ENCODE measurements at places on chromosomes 13 and 19.

- DNase-seq: no peak
These were observed 433.4 kb downstream of the SLITRK5 start for GRCh38 chr13:88104576-88104975.

DNA sequence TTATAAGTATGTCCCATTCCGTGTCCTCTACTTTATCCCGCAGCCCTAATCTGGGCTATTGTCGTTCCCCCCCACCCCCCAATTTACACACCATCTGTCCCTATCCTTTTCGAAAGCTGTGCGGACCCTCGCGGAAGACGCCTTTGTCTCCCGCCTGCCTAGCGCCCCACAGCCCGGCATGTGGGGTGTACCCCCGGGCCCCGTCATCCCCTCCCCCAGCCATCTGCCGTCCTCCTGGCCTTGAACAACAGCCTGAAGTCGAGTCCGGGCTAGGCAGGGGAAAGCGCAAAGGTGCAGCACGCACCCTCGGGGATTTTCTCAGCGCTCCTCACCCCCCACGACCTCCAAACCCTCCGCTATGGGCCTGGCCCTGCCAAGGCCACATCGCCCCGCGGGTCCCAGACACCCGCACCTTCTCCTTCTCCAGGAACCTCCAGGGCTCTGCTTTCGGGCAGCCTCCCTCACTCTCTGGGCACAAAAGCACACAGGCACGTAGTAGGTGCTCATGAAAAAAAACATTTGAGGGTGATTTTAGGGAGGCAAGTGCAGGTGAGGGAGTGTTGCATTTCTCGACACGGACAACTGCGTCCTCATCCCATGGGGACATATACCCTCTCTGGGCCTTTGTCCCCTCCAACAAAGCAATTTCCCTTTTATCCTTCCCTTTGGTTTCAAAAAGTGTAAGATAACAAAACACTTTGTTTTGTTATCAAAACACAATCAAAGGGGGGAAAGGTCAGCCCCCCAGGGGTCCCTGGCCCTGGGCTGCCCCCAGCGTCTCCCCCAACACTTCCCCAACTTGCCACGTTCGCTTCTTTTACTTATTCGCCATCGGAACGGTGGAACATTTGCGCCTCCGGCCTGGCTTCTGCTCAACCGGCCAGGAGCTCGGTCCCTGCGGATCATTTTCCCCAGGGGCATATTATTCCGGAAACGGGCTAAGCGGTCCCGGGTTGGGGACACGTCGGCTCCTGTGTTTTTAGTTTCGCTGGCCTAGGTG is 16.4 kb downstream of the CCDC124 start:
- DNase-seq: peak; percentile 43

- DNase-seq: peak; percentile 82
These were observed 7.1 kb upstream of the DPP9 start for GRCh38 chr19:4730740-4731171.

DNA sequence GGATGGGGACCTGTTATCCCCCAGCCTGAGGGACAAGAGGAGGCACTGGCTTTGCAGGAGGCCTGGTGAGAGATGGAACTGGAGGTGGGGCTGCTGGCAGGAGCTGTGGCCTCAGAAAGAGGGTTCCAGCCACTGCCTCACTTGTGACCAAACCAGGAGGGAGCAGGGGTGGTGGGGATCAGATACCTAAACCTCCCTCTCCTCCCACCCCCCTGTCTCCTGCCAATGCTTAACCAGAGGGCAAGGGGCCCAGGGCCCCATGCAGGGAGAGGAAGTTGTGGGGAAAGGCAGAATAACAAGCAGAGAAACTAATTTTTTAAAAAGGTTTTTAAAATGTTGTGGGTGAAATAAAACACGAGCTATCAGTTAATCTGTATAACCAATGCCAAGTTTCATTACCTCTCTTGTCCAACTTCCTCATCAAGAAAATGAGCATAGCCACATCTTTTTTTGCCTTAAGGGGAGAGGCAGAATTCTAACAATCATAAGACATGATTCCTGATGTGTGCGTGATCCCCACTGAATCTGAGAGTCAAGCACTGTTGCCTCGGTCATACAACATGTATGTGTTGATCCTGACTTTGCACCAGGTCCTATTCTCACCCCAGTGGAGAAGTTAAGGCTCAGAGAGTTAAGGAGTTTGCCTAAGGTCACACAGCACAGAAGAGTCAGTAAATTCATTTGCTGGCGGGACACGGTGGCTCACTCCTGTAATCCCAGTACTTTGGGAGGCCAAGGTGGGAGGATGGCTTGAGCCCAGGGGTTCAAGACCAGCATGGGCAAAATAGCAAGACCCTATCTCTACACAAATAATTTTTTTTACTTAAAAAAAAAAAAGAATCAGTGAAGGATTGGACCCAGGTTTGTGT is 12.9 kb downstream of the FXYD5 start:
- no peak for DNase-seq

GRCh38 chr19:13764821-13765394 is 586 bp downstream of the MRI1 start:
- DNase-seq: peak; percentile 62

GRCh38 chr13:46605076-46605824 is 52.3 kb downstream of the LRCH1 start:
- DNase-seq: no peak

GRCh38 chr19:51926426-51926783 is 867 bp upstream of the ZNF613 start:
- DNase-seq: no peak

DNA sequence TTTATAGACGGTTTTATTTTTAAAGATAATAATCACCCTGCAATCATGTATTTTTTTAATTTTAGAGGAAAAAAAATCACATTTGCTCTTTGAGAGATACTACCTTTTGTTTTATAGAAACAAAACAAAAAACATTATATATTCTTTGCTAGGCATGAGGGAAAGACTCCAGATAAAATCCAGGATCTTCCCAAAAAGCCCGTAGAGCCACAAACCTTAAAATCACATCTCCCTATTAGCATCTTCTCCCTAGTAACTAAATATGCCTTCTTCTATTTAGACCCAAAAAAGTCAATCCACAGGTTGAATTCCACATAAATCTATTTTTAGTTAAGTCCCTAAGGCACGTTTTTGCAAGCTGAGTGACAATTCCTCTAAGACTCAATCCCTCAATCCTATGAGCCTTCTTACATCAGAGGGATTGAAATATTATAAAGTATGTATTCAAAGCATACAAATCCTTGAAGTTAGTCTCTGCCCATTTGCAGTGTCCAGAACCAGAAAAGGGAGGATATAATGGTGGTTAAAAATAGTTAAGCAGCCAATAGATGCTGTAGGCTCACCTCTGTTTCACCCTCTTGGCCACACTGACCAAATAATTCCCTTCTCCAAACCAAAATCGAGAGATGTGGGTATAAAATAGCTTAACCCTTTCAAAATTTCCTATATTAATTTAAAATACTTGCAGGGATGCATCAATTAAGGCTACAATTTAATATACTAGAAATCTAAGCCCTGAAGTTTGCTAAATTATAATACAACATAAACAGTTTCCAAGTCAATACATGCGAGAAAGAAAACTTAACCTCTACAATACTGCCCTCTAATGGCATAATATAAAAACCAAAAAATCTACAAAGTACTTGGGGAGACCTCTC is 64.0 kb downstream of the SERP2 start:
- DNase-seq: no peak

DNA sequence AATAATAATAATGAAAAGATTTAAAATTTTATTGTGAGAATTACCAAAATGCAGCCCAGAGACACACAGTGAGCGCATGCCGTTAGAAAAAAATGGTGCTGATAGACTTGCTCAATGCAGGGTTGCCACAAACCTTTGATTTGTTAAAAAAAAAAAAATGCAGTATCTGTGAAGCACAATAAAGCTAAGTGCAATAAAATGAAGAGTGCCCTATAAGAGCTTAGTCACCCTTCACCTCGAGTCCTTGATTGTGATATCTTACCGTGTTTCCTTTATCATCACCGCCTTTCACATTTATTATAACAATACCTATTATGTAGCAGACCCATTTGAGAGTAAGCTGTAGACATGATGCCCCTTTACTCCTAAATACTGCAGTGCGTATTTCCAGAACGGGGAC is 83.2 kb downstream of the SLC6A16 start:
- no peak for DNase-seq

- peak; percentile 78 for DNase-seq
These were observed 144.5 kb upstream of the ZNF536 start for GRCh38 chr19:30227661-30228112.

DNA sequence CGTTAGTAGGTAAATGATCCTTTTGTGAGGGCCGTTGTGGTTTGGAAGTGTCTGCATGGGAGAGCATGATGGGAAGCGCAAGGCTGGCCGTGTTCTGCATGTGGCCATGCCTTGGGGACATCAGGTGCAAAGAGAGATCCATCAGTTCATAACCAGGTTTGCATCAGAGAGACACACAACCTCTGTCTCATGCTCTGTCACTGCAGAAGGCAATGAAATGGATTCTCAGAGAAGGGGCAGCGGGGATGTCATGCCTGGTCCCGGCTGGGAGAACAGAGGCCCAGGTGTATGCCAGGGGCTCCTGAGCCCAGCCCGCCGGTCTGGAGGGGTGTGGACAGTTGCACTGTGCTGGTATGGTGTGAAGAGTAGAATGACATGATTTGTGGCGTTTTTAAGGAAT is 60.2 kb downstream of the GGACT start:
- DNase-seq: no peak

DNA sequence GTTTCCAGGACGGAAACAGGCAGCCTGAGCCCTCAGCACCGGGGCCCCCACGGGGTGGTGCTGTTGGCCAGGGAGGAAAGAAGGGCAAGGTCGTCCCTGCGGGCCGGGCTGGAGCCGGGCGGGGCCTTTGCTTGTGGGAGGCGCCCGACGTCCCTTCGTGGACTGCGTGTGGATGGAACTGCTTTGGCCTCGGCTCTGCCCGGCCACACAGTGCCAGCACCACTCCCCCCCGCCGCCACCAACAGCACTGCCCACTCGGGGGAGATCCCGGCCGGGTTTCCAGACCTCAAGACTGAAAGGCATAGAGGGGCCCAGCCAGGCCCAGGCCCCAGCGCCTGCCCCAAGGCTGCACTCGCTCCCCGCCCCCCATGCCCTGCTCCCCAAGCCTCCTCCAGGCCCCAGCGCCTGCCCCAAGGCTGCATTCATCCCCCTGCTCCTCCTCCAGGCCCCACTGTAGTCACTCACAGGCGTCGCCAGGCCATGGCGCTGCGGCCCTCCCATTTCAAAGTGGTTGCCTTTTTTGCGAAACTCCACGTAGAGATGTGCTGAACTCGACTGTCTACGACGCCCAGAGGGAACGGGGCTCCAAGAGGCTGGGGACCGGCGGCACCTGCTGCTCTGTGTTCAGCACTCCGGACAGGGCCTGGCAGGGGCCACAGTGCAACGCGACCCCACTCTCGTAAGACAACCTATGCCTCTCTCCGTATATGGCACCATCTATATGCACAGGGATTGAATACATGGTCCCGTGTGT is 22.5 kb downstream of the C13orf46 start:
- DNase-seq: peak; percentile 71

DNA sequence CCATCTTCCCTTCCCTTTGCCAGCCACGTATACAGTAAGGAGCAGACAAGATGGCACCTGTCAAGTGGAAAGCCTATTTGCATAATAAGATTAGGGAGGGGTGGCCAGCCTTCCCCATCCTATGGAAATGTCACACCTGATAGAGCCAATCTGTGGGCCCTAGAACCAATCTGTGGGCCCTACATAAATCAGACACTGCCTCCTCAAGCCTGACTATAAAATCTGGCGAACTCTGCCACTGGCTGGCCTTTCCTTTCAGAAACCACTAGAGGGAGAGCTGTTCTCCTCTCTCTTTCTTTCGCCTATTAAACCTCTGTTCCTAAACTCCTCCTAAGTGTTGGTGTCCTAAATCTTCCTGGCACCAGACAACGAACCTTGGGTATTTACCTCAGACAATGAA is 231.5 kb upstream of the KLHL1 start:
- no peak for DNase-seq

DNA sequence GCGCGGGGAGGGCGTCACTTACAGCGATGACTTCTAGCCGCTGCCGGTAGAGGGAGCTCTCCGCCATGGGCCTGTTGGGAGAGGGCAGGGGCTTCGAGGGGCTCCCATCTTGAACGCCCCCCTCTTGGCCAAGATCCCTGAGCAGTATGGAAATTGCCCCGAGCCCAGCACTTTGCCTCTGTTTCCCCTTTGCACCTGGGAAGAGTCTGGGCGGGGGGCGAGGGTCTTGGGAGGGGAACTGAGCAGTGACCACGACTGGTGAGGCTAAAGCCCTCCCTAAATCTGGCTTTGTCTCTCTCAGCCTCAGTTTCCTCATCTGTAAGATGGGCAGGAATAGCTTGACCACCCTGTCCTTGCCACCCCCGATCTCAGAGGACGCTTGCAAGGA is 2.8 kb downstream of the PALM3 start:
- peak; percentile 70 for DNase-seq

- DNase-seq: no peak
These were observed 2.6 kb downstream of the AP1M1 start for GRCh38 chr19:16200038-16201010.

DNA sequence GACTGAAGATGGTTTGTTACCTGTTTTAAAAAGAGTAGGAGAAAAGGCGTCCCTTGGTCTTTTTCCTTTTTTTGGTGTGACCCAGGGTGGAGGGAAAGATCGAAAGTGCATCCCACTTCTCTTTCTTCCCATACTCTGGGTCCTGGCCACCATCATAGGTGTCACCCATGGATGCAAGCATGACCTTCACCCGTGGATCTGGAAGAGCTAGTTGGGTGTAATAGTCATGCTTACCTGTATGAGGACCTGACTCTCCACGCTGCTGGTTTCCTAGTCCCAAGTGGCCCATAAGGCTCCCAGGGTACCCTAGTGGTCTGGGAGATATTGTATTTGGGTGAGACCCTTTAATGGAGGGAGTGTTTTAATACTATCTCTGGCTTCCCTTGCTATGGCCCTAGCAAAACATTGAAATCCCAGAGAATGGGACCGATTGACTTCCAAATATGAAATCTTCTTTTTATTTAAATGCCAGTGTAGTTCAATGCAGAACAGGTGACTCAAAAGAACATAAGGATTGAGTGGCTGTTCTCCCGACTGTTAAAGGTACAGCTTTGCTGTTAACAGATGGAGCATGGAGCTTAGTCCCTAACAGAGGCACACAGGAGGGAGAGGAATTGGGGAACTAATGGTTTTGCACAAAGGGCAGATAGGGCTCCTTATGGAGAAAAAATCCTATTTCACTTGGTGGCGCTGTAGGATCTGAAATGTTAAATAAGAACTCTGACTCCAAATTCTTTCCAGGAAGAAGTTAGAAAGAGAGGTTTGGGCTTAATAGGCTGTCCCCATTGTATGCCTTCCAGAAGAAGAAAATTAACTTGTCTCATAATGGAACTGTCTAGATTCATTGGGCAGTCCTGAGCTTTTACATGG is 7.0 kb upstream of the ZNF550 start:
- no peak for DNase-seq
